LoVo (cell line): ENCODE measurements at places on chromosomes 2 and 18.

GRCh38 chr2:119853777-119854399 lies 94.2 kb downstream of the PTPN4 start:
- no peak for DNase-seq

- DNase-seq = no peak
These were observed 52.9 kb downstream of the RNU4ATAC start for GRCh38 chr2:121583555-121583954.

GRCh38 chr2:120305296-120305695 lies 40.6 kb upstream of the INHBB start:
- DNase-seq = no peak

DNA sequence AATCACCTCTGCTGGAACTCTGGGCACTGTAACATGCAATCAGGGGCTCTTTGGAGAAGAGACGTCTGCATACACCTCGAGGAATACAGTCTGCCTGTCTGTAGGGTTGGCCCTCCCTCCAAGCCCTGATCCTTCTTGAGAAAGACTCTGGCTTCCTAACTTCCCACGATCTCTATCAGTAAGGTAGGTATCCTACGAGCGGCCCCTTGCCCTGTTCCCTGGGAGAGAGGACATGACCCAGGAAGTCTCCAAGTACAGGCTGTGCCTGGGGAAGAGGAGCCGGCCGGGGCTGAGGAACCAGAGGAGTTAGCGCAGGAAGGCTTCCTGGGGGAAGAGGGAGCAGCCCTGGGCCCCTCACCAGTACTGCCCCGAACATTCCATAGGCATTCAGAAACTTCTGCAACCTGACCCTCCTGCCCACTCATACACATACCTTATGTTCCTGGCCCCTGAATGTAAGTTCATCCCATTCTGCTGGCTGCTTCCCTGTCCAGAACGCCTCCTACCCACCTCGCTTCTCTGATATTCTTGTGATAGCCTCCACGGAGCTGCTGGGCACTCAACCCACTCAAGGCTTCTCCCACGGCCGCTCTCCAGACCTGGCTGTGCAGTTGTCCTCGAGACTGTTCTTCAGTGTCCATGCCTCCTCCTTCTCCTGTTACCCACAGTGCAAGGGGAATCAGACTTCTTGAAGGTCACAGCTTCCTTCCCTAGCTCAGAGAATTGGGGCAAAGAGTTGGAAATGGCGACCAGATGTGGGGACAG lies 116.1 kb downstream of the CYP26B1 start:
- no peak for DNase-seq

- no peak for DNase-seq
These were observed 196.6 kb upstream of the LHCGR start for GRCh38 chr2:48952143-48952542.
